Astrocyte of the hippocampus (primary cell): ENCODE measurements at places on chromosomes 5 and 9.

DNA sequence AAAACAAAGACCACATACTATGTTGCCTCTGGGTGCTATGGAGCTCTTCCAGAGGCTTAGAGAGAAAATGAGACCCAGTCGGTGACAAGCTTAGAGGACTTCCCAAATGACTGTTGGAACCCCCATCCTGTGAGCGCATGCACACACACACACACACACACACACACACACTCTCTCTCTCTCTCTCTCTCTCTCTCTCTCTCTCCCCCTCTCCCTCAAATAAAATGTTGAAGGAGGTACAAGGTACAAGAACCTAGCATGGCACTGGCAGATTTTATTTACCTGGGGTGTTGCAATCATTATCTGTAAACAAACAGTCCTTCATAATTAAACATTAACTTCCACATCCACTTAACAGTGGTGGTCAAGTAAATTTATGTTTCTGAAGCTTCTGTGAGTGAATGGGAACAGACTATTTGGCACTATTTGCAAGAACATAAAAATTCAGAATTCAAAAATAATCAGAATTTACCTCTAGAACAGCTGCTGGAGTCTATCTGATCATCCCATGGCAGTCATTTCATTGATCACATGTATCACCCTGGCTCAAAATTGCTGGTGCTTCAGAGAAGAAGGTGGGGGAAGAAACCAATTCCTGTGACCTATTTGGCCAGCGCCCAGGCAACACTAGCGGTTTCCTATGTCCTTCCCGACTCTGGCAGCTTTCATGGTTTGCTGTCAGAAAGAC is 24.9 kb downstream of the TRPM3 start:
- DNase-seq, result no peak

- DNase-seq, result peak; percentile 39
Measured at GRCh38 chr9:109295221-109296130, 25.4 kb downstream of the EPB41L4B start.

- DNase-seq, result no peak
Measured at GRCh38 chr5:96584712-96585111, 77.5 kb upstream of the CAST start.

GRCh38 chr9:95481000-95481399 is 35.8 kb downstream of the PTCH1 start:
- peak; percentile 88 for DNase-seq

DNA sequence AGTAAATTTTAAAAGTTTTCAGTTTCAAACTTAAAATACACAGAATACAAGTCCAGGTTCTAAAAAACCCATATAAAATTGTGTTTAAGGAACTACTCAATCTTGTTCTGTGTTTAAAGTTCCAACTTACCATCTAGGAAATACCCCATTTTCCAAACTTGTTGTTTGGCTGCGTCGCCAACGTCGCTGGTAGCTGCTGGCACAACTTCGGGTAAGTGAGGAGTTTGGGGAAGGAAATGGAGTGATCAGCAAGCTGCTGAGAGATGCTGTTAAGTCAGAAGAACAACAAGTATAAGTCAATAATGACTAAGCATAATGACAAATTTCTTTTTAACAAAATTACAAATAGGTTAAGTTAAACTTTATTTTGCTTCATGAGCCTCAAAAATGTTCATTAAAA is 71.3 kb upstream of the RAPGEF6 start:
- no peak for DNase-seq

- DNase-seq, result peak; percentile 63
Measured at GRCh38 chr9:88781628-88782391, 209.5 kb upstream of the S1PR3 start.

DNA sequence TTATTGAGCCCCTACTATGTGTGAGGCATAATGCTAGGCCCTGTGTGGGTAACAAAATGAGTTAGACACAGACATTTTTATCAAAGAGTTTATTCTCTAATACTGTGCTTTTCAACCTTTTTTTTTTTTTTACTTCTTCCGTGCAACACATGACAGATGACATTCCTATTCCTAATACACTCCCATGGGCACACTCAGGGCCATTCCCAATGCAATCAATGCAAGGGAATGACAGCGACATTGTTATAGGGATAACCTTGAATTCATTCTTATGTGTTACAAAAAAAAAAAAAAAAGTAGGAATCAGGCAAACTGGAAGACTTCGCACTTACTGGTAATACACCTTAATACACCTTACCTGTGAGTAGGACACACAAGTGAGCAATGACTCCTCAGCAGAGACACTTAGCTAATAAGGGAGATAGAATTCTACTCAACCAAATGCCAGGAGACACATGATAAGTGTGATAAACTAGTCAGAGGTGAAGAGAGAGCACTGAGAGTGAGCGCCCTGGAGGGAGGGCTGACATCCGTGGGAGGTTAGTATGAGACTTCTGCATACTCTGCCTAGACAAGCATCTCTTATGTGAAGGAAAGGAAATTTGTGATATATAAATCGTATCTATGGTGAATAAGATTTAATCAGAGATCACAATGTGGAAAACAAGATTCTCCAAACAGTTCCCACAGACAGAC is 21.0 kb upstream of the ARSB start:
- DNase-seq, result no peak

DNA sequence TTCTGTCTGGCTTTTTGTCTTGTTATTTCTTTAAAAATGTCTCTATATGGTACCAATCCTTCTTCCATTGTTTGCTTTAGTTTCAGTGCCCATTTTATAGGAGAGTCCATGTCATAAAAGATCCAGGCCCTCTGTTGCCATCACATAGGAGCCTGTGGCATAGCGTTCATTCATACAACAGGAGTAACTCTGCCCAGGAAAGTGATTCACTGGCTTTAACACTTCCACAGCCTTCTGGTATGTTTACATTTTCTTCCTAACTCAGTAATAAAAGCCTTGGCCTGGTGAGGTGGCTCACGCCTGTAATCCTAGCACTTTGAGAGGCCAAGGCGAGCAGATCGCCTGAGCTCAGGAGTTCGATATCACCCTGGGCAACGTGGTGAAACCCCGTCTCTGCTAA is 519.3 kb upstream of the PTGER4 start:
- no peak for DNase-seq

DNA sequence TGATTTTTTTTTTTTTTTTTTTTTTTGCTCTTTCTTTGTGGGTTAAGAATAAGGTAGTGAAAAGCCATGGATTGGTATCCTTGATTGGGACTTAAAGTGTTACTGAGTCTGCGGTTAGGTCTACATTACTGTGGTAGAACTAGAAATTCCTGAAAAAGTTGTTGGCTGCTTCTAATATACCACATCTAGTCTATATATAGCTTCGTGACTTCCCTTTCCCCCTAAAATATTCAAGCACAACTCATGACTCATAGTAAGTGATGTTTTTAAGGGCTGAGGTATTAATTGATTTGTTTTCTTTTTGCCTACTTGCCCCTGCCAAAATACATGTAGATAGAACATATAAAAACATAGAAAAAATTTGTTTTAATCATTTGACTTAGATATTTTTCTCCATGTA is 247.6 kb downstream of the TMEM232 start:
- peak; percentile 93 for DNase-seq
